ENCODE measurements at places on chromosomes 1 and 21. TPM values are rescaled to one million over a fixed set of nuclear protein-coding genes. Genes with fewer than 3 reads are reported as not detected.

Gene ID3
- 62.7 TPM for total RNA-seq

Gene TGFB2
- total RNA-seq: not detected

Gene SPRR2B
- not detected for total RNA-seq

Gene AHCTF1
- total RNA-seq: 32.9 TPM
